ENCODE measurements at places on chromosomes 7 and 10. TPM values are rescaled to one million over a fixed set of nuclear protein-coding genes. Genes with fewer than 3 reads are reported as not detected.

GATA3 gene
- not detected for total RNA-seq

TCERG1L gene
- total RNA-seq, result not detected

PRRT4 gene
- total RNA-seq, result not detected

ZNF804B gene
- total RNA-seq, result not detected
